ENCODE measurements at places on chromosomes 6 and 20.

GRCh38 chr20:31523361-31524283 lies 9.4 kb downstream of the HM13 start:
- no peak for DNase-seq

DNA sequence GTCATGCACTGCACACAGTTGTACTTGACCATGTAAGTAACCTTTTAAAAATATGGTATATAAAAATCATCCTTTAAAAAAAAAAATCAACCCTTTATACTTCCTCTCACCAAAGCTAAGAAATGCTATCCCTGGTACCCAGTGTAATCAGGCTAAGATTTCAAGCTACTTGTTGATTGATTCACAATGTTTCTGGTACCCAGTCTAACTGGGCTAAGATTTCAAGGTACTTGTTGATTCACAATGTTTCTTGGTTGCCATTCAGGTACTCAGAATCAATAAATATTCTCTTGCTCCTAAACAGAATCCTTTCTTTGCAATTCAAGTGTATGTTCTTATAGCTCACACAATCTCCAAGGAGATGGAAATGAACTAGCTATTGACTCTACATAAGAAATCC lies 76.4 kb downstream of the SMLR1 start:
- no peak for DNase-seq

GRCh38 chr20:15042723-15043122 lies 705.3 kb upstream of the FLRT3 start:
- DNase-seq: no peak

GRCh38 chr20:49420811-49421295 lies 61.6 kb downstream of the KCNB1 start:
- DNase-seq: no peak
